ENCODE measurements at places on chromosomes 5 and 9. TPM values are rescaled to one million over a fixed set of nuclear protein-coding genes. Genes with fewer than 3 reads are reported as not detected.

The LCN9 gene
- not detected for total RNA-seq

The SPEF2 gene
- 3.4 TPM for total RNA-seq

The ACSL6 gene
- 0.80 TPM for total RNA-seq

The CDKN2B-AS1 gene
- 0.36 TPM for total RNA-seq

The ENC1 gene
- 162 TPM for total RNA-seq

The NR5A1 gene
- total RNA-seq, result 1.2 TPM

The ADRB2 gene
- total RNA-seq, result 0.36 TPM

The SAXO1 gene
- total RNA-seq, result not detected

The MOCS2 gene
- 29.6 TPM for total RNA-seq

The ADGRD2 gene
- total RNA-seq, result not detected

The ZNF454 gene
- total RNA-seq, result 0.15 TPM

Measured in endothelial cell (in vitro differentiated cells).